ENCODE measurements at places on chromosomes 4 and X. TPM values are rescaled to one million over a fixed set of nuclear protein-coding genes. Genes with fewer than 3 reads are reported as not detected.

The DUSP21 gene
- total RNA-seq: not detected

The ZNF275 gene
- 24.6 TPM for total RNA-seq

DNA sequence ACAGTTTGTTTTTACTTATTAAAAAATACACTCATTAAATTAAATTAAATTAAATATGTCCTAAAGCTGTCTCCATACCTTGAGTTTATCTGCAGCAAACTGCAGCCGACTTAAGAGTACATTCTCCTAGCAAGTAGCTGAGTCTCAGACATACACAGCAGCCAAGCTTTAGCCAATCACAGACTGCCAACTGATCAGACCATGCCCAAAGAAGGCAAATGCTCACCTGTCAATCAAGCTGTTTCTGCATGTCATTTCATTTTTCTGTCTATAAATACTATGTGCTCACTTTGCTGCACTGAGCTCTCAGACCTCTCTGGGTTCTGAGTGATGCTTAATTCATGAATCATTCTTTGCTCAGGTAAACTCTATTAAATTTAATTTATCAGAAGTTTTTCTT is 280.9 kb upstream of the EPHA5 start:
- H3K36me3 ChIP-seq: no peaks in the 10 kb centered on the region
- DNase-seq: no peak
- no peaks in the 10 kb centered on the region for H3K27me3 ChIP-seq
- no peak overlapping the region for H3K27ac ChIP-seq
- H3K4me1 ChIP-seq: no peaks in the 10 kb centered on the region
- no peak overlapping the region for H3K4me3 ChIP-seq

GRCh38 chrX:111131572-111131971 is 35.6 kb downstream of the PAK3 start:
- no peak for DNase-seq
- H3K27ac ChIP-seq: no peak overlapping the region
- peaks cover 5% of the 10 kb centered on the region for H3K4me1 ChIP-seq
- H3K36me3 ChIP-seq: no peaks in the 10 kb centered on the region
- no peak overlapping the region for H3K4me3 ChIP-seq
- peaks cover 2% of the 10 kb centered on the region for H3K27me3 ChIP-seq

DNA sequence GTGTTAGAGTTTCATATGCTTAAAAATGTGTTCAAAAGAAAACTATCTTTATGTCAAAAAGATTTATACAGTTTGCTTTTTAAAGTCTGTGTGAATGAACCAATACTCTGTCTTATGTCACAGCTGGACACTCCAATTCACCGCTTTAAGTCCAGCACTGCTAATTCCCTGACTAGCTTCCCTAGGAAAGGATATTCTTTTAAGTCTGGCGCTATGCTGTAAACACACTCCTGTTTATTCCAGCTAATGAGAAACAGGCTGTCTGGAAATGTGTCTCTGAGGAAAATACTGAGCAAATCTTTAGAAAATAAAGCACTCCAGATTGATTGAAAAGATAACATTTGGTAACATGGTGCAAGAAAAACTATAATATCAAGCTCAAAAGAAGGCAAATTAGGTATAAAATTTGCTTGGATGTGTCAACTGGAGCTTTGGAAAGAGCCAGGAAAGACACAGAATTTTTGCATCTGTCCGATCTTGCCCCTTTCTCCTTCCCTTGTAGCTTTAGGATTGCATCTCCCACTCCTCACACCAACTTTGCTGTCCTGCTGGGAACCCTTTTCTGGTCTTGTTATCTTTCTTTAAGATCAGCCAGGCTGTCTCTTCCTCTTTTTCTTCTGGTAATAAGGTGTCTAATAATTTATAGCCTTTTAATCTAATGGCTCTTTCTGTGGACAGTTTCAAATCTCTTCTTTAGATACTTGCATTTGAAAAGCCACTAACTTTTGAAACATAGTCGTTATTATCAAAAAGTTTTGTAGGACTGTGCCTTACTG is 40.9 kb upstream of the VEGFC start:
- no peaks in the 10 kb centered on the region for H3K36me3 ChIP-seq
- no peak overlapping the region for H3K4me3 ChIP-seq
- H3K27me3 ChIP-seq: no peaks in the 10 kb centered on the region
- H3K4me1 ChIP-seq: no peaks in the 10 kb centered on the region
- no peak overlapping the region for H3K27ac ChIP-seq
- DNase-seq: no peak

DNA sequence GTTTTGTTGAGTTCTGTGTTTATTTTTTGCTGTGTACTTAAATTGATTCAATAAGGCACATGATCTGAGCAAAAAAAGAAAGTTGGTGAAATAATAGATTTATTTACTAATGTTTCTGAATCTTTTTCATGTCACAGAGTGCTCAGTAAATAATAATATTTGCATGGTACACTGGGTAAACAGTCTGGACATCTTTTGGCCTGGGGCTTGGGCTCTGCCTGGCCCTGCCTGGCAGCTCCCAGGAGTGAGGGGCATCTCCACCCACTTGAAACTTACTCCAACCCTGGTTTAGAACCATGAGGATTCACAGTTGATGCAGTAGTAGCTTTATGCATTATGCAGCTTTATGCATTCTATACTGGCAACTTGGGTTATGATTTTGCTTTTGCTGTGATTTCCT is 124.2 kb upstream of the SLC4A4 start:
- no peak overlapping the region for H3K27ac ChIP-seq
- H3K36me3 ChIP-seq: no peaks in the 10 kb centered on the region
- DNase-seq: no peak
- no peaks in the 10 kb centered on the region for H3K4me1 ChIP-seq
- H3K27me3 ChIP-seq: peaks cover 18% of the 10 kb centered on the region

DNA sequence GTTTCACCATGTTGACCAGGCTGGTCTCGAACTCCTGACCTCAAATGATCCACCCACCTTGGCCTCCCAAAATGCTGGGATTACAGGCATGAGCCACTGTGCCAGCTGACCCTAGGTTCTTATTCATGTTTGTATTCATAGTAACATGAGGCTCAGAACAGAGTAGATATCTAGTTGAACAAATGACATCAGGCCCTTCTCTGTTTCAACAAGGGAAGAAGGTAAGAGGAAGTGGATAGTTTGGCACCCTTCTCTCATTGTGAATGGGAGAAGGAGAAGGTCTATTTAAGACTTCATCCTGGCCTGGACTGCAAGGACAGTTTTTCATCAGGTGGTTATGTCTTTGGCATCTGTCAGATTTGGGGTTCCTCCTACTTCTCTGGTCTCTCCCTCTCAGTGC is 13.8 kb downstream of the GJB1 start:
- H3K4me3 ChIP-seq: no peak overlapping the region
- peaks cover 2% of the 10 kb centered on the region for H3K4me1 ChIP-seq
- H3K27ac ChIP-seq: no peak overlapping the region
- H3K36me3 ChIP-seq: peaks cover 13% of the 10 kb centered on the region
- no peak for DNase-seq

DNA sequence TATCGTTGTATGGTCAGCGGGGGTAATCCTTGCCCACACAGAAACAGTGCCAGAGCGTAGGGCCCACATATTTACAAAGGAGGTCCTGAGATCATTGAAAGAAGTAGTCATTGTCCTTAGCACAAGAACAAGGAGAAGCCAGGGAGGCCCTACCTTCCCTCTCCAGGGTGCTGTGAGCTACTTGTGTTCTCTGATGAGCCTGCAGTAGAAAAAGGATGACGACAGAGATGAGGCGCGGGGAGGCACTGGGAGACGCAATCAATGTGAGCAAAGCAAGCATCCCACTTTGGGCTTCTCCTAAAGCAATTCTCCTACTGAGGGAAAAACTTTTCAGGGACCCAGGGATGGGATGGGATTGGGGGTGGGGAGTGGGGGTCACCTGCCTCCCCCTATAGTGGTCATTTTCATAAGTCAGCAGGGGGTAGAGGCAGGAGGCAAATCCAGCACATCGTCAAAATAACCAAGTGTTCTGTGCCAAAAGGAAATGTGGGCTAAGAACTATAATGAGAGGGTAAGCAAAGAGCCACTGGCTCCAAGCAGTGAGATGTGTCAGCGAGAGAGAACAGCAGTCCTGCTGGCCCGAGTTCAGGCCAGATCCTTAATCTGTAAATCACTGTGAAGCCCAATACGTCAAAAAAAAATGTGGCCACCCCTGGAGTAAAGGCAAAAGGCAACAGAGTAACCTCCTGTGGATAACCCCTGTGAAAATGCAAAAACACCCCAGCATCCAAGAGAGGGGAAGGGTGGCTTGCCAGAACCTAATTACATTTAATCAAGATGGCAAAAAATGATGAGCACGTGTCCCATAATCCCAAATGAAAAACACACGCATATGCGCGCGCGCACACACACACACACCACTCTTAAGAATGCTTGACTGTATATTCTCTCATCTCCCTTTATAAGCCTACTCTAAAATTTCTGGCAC is 136.6 kb upstream of the HHIP start:
- no peak overlapping the region for H3K4me3 ChIP-seq
- DNase-seq: no peak
- no peak overlapping the region for H3K27ac ChIP-seq

- peak; percentile 42 for DNase-seq
- H3K27ac ChIP-seq: peak overlapping the region; percentile 96
- peaks cover 64% of the 10 kb centered on the region for H3K4me1 ChIP-seq
- H3K4me3 ChIP-seq: peak overlapping the region; percentile 71
- peaks cover 34% of the 10 kb centered on the region for H3K36me3 ChIP-seq
These were observed 24.6 kb downstream of the VSIG4 start for GRCh38 chrX:66015152-66015831.

DNA sequence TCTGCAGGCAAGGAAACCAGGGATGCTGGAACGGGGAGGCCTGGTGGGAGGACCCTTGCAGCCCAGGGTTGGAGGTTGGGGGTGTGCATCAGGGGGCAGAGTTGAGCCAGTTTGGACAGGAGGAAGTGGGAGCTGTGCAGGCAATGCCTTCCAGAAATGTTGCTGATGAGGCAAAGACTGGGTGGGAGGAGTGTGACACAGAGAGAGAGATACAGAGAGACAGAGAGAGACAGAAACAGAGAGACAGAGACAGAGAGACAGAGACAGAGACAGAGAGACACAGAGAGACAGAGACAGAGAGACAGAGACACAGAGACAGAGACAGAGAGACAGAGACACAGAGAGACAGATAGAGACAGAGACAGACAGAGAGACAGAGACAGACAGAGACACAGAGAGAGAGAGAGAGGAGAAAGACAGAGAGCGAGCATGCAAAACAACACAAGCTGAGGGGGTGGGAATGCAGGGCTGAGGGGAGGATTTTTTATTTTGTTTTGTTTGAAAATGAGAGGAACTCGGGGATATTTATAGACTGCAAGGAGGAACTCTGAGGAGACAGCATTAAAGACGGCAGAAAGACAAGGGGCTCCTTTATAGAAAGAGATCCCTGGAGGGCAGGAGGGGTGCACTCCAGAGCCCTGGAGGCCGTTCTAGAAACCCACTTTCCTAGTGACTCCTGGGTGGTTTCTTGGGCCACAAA is 1.9 kb upstream of the HAUS3 start:
- H3K27me3 ChIP-seq: peaks cover 4% of the 10 kb centered on the region
- peaks cover 35% of the 10 kb centered on the region for H3K4me1 ChIP-seq
- peaks cover 10% of the 10 kb centered on the region for H3K36me3 ChIP-seq

DNA sequence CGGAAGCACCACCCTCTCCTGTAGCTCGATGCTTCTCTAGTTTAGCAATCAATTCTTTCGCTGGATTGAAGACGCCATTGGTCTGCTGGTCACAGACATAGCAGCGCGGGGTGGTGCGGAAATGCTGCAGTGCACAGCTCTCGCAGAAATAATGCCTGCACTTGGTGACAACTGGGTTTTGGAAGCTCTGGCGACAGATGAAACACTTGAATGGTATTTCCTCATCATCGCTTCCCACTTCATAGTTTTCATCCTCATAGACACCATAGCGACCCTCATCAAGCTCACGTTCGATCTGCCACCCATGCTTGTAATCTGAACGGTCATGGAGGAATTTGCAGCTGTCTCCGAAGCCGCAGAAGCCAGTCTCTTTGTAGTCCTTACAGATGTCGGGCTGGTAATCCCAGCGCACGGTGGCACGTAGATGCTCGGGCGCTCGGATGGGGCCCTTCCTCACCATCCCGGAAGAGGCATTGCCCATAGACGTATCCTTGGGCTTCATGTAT is 854 bp downstream of the RNF113A start:
- H3K4me3 ChIP-seq: peak overlapping the region; percentile 98
- H3K4me1 ChIP-seq: peaks cover 8% of the 10 kb centered on the region
- H3K27me3 ChIP-seq: no peaks in the 10 kb centered on the region
- DNase-seq: peak; percentile 39
- peak overlapping the region; percentile 100 for H3K27ac ChIP-seq

- no peak overlapping the region for H3K27ac ChIP-seq
- no peaks in the 10 kb centered on the region for H3K4me1 ChIP-seq
- no peak for DNase-seq
- no peaks in the 10 kb centered on the region for H3K36me3 ChIP-seq
These were observed 1509.4 kb downstream of the TECRL start for GRCh38 chr4:62899646-62900364.

All from activated naive CD8-positive, alpha-beta T cell treated with anti-CD3 and anti-CD28 coated beads, Interleukin-2, amount 10 ng/mL, durations not matched to agents 7 days and 5 days (primary cell).